ENCODE measurements at places on chromosomes 4 and X.

- DNase-seq: no peak
These were observed 264.0 kb downstream of the MID1IP1 start for GRCh38 chrX:39065051-39065871.

- no peak for DNase-seq
These were observed 82.2 kb upstream of the PRPS2 start for GRCh38 chrX:12709047-12709446.

DNA sequence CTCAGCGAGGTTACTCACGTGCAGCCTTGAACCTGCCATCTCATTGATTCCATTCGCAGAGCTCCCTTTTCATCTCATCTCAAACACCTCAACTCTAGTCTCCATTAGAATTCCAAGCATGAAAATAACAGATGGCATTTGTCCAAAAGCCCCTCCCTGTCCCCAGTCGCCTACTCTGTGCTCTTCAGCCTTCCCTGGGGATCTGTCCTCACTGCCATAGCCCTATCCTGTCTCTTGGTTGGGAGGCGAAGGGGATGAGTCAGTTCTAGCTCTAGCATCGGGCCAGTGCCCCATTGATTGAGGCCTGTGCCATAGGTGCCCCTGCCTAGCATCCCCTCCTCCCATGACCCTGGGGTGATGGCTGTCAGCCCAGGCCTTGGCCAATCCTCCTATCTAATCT, 134.0 kb upstream of the PJA1 start:
- DNase-seq: no peak

DNA sequence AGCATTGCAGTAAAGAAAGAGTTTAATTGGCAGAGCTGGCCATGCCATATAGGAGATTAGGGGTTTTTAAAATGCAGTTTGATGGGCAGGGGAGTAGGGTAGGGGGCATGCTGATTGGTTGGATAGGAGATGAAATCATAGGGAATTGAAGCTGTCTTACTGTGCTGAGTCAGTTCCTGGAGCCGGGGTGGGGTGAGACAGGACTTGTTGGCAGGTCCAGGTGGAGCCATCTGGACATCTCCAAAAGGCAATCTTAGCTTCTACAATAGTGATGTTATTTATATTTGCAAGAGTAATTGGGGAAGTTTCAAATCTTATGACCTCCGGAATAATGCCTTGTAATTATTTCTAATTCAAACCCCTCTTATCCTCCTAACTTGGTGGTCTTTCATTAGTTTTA, 32.4 kb upstream of the PGM2 start:
- no peak for DNase-seq

- no peak for DNase-seq
These were observed 5.4 kb downstream of the PGK1 start for GRCh38 chrX:78109458-78109857.

DNA sequence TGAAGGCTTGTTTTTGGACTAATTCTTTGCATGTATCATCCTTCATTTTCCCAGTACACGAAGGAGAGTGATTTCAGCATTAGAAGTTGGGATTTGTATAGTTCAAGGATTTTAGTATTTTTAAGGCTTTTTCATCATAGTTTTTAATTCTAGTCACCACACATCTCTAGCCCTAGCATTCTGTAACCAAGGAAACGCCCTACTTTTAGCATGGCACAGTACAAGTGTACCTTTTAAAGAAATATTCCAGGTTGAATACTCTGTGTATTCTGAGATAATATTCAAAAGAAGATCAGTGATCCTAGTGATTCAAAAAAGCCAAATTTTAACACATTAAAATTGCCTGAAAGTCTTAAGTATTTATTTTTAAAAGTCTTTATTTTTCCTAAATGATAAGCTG, 150.5 kb downstream of the RAP1GDS1 start:
- DNase-seq: no peak

DNA sequence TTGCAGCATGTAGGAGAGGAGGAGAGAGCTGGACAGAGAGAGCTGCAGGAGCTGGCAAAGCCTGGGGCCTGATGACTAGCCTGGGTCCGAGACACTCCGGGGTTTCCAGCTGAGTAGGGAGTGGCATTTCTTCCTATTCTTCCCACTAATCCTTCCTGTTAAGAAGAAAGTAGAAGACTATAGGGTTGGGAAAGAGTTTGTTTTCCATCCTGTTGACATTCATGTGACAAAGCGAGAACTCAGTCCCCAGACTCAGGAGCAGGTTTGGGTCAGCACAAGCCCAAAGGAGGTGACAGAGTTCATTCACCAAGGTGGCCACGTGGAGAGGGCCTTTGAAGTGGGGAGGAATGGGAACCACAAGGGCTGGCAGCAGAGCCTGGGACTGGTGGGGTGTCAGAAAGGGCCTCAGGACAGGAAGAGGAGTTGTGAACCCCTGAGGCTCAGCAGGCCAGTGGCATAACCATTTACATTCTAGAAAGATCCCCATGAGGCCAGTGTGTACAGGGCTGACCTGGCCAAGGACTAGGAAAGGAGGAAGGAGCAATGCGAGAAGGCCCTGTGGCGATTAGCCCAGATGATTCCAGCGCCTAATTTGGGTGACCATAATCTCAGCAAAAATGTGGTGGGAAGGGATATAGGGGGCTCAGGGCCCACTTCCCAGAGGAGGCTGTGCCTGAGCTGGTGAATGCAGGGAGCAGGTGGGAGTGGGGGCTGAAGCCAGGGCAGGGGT, 3.3 kb upstream of the HAUS3 start:
- no peak for DNase-seq

DNA sequence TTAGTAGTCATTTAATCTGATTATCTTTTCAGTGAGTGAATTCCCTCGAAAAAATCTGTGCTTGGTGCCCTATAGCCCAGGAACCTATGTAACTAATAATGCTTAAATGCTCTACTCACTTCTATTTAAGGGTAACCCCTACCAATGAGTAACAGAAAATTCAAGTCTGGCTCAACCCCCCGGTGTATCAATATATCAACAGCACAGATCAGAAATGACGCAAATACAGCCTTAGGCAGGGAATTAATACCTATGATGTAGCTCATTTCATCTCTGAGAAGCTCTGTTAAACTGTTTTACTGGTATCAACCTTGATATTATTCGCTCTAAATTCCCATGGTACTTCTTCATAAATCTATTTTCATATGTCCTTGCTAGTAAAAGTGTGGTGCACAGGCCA, 28.6 kb downstream of the PDGFC start:
- DNase-seq: no peak

- no peak for DNase-seq
These were observed 8.3 kb upstream of the SPP1 start for GRCh38 chr4:87967193-87967592.

DNA sequence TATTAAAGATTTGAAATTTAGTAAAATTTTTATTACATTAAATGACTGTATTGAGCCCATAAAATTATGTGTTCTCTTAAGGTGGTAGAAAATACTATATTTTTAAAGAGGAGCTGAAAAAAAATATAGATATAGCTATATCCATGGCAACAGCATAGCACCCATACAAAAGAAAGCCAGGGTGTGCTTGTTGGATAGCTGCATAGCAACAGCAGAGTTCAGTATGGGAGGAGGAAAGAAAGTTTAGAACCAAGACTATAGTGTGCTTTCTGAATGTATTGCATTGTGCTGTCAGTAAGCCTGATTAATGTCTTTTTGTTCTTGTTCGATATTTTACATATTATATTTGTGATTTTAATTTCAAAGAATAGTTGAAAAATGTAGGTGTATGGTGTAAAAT, 78.4 kb downstream of the GRID2 start:
- DNase-seq: no peak

DNA sequence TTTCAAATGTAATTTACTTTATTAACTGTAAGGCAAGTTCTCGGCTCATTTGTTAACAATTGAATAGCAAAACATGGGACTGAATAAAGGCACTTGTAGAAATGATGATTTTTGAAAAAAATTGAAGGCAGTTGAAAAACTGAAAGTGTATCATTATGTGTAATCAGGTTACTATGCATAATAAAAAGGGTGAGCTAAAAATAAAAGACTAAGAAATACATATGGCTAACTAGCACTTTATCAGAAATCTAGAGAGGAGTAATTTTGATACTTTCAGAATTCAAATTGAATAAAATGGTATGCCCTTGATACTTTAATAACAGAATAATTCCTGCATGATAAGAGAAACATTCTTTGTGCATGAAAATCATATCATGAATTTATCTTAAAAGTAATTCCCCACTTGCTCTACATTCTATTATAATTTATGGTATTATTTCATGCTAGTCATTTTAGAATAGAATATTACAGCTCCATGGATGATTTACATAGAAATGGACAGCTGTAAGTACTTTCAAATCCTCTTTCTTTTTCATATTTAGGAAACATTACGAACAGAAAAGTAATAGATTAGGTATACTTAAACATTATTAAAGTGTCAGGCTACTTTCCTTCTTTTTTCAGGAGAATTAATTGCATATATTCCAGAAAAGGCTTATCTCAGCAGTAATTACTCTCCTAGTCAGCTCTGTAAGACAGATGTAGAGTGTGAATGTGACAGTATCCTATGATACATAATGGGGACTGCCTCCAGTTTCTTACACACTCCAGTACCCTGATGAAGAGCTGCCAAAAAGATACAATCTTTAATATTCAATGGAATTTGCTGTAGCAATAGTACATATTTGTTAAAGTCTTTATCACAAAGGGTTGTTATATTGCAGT, 697.3 kb downstream of the CCSER1 start:
- no peak for DNase-seq

DNA sequence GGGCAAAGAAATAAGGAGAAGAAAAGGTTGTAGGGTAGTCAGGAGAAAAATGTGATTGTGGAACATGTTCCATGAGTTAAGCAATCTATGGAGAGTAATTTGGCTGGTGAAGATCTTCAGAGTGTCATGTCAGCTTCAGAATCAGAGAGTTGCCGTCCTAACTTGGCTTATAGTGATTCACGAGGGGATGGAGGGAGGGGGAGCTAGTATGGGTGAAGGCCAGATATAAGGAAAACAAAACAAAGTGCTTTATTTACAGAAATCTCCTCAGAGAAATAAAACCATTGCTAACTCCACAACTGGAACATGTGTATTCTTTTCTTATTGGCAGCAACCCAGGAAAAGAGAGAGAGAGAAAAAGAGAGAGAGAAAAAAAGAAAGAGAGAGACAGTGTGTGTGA, 256.5 kb upstream of the NRK start:
- no peak for DNase-seq

GRCh38 chr4:2583092-2583491, 46.6 kb downstream of the FAM193A start:
- DNase-seq: no peak

DNA sequence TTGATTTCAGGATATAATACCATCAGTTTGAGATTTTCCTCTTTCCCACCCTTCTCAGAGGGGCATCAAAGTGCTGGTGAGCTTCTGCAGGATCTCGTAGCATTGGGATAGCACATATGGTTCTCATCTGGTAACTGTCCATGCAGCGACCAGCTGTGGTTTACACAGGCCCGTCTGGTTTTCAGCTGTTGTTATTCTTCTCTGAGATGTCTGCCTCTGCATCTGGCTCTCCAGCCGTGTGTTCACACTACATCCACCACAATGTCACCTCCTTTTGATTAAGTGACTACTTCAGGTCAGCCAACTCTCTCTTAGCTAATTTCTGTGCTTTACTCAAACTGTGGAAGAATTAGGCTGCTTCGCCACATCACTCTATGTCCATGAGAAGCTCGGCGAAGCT, 676.7 kb upstream of the TENM3 start:
- no peak for DNase-seq

DNA sequence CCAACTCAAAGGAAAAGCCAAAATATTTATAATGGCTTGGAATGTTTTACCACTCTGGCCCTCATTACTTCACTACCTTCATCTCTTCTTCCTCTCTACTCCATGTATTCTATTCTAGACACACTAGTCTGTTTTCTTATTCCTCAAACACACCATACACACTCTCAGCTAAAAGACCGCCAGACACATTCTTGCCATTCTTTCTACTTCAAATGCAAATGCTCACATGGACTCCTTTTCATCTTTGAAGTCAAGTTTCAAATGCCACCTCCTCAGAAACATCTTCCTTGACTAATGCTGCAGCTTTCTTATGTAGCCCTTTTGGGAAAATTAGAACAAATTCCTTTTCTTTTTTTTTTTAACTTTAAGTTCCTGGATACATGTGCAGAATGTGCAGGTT, 412.9 kb upstream of the FMR1 start:
- DNase-seq: no peak

GRCh38 chrX:70079297-70079696, 17.0 kb downstream of the OTUD6A start:
- DNase-seq: no peak

- no peak for DNase-seq
These were observed 148.4 kb upstream of the FGF16 start for GRCh38 chrX:77298790-77299189.

- no peak for DNase-seq
These were observed 32.0 kb upstream of the SGMS2 start for GRCh38 chr4:107792711-107793110.

DNA sequence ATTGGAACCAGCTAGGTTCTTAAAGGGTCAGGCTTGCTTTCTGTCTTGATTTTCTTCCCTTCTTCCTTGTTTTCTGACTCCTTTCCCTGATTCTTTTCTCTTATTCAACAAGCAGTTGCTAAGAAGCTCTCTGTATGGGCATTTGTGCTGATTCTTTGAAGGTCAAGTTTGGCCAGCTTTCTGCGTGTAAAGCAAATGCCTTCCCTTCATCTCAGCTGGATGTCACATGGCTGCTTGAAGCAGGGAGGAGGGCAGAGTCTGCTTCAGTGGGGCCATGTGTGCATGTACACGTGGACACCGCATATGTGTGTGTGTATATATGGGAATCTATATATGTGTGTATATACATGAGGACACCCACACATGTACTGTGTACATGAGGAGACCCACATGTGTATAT, 139.9 kb upstream of the ATP6AP2 start:
- no peak for DNase-seq

DNA sequence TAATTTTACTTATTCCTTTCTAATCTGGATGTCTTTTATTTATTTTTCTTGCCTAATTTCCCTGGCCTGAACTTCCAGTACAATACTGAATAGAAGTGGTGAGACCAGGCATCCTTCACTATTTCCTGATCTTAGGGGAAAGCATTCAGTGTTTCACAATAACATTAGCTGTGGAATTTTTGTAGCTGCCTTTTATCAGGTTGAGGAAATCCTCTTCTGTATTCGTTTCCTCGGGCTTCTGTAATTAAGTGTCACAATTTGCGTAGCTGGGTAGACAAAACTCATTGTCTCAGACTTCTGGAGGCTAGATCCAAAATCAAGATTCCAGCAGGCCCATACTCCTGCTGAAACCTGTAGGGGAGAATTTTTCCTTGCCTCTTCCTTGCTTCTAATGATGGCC, 598.4 kb upstream of the FTHL17 start:
- no peak for DNase-seq

DNA sequence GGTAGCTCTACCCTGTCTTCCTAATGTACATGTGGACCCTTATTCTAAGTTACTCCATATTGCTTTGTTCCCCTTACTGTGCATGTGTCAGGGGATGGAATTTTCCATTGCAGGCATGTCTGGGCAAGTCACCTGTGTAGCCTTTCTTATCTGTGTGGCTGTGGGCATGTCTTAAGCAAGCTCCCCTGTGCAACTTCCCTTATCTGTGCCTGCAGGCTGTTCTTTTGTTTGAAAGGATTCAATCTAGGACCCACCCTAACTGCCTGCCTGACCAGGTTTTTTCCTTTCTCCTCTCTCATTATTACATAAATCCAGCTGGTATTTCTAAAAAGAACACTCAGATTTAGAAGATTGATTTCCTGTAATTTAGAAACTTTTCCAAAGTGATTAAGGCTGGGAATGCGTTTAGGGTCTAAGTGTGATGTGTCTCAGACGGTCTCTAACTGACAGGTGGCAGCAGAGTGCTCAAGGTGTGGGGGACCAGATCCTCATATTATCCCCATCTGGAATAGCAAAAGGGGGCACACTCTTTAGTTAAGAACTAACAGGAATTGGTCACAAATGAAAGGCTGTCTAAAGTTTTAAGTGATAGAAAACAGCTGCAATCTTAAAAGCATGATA, 198.9 kb upstream of the PPP1R2C start:
- DNase-seq: no peak
